ENCODE measurements at places on chromosomes 16 and 17.

DNA sequence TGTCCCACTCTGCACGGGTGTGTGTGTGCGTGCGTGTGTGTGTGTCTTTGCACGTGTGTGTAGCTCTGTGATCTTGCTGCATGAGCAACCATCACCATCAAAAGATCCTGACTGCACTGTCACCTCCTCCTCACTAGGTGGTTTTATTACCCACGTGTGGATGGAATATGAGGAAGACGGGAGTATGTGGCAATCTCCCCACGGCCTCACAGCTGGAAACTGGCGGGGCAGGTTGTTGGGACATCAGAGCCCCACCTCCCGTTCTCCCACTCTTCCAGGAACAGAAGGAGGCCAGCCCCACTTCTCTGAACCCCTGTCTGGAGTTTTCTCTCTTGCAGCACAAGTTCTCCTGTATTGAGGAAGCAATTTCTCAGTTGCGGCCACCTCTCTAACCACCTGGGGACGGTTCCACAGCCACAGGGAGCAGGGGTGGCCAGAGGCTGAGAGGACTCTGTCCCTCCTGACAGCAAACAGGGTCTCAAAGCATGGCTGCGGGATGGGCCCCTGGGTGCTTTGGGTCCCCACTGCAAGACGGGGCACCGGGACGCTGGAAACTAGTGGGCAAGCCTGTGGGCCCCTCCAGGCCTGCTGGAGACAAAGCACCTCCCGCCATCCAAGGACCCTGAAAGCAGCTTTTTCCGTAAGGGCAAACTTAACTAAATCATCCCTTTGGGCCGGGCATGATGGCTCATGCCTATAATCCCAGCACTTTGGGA is 27.9 kb upstream of the ATP2C2 start:
- no peak for DNase-seq

GRCh38 chr17:76585033-76585648 is 519 bp downstream of the ST6GALNAC2 start:
- peak; percentile 75 for DNase-seq

DNA sequence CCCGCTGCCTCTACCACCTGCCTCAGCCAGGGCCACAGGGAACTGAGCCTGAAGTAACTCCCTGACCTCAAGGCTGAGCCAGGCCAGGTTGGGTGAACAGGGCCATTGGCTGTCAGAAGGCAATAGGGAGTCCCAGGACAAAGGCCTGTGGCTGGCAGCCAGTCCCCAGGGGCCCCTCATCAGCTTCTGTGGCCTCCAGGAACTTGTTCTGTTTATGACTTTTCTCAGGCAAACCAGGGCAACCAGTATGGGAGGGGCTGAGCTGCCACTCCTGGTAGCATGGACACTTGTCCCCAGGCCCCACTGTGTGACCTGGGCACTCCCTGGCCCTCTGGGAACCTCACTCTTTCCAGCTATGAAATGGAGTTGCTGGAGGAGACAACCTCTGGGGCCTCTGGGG is 40.1 kb downstream of the CPNE2 start:
- no peak for DNase-seq

DNA sequence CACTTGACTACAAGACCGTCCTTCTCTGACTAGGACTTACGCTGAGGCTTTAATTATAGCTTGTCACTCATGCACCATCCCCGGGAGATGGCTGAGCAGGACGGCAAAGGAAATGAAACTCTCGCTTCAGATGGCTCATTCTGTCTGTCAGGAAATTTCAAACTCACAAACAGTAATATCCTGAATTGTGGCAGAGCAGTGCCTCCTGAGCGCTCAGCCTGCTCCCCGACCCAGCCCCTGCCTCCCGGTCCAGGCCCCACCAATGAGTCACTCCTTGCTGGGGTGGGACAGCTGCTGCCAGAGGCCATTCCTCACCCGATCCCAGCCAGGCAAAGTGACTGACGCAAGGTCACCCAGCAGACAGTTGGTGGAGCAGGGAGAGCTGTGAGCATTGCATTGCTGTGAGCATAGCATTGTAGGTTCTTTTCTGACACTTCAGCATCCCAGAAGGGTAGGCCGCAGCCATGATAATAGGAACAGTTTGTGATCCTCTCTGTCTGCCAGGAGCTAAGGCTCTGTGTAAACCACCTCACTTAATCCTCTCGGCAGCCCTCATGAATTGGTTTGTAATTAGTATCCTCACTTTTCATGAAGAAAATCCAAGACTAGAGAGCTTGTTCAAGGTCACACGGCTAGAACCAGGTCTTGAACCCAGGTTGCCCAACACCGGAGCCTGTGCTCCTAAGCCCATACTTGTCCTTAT is 20.9 kb downstream of the CCDC182 start:
- DNase-seq, result no peak

DNA sequence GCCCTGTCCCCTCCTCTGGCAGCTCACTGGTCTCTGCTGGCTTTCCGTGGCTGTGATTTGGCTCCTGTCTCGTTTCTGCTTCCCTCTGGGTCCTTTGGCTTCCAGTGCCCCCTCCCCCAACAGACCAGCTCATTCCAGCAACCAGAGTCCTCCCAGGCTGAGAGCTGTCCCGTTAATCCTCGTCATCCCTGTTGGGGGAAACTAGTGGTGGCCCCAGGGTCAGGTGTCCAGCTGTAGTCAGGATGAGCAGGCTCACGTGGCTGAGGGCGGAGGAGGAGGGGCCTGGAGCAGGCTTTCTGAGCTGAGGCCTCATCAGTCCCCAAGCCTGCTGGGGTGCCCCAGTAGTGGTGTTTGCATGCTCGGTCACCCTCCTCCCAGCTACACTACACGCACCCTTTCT is 10.7 kb upstream of the CBX4 start:
- DNase-seq, result peak; percentile 85

- DNase-seq, result peak; percentile 78
Observed at GRCh38 chr17:2366747-2367494, 29.6 kb downstream of the SGSM2 start.

- no peak for DNase-seq
Observed at GRCh38 chr16:885391-885790, 84.9 kb upstream of the GNG13 start.

- peak; percentile 73 for DNase-seq
Observed at GRCh38 chr17:45040459-45040858, 11.0 kb downstream of the DCAKD start.

DNA sequence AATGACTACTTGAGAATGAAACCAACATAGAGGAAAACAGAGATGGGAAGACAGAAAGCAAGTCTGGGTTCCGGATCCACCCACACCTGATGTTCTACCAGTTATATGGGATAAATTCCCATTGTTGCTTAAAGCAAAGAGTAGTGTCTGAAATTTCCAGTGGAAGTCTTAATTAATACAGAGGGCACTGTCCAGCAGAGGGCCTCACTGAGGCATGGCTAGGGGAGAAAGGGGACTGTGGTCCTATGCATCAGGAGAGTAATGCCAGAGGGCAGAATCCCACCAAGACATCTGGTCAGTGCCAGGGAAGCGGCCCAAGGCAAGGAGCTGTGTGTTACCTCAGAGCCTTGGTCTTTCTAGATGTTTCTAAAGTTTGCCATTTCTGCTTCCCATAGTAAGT is 7.5 kb upstream of the UMOD start:
- peak; percentile 52 for DNase-seq

DNA sequence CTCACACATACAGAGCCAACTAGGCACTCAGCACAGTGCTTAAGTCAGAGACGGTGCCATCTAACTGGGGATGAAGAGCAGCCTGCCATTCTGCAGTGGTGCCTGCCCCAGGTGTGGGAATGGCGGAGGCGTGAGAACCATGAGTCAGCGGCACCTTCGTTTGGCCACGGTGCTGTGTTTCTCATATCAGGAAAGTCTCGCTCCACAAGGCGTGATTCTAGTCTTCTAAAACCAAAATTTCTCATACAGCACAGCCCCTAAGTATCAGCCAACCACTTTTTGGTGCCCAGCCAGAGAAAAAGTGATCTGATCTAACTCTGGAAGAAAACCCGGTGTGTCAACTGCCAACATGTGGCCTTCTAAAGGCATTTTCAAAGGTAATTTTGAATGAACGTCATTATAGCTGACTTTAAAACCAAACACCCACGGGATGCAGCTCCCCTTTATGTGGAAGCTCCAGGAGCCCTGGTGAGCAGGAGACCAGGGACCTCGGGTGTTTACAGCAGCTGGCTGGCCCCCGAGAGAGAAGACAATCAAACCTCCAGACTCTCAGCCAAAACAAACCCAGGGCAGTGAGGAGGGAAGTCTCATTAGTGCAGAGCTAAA is 54.6 kb downstream of the ABCC12 start:
- no peak for DNase-seq

GRCh38 chr17:9226794-9227135 is 205.5 kb downstream of the NTN1 start:
- no peak for DNase-seq

DNA sequence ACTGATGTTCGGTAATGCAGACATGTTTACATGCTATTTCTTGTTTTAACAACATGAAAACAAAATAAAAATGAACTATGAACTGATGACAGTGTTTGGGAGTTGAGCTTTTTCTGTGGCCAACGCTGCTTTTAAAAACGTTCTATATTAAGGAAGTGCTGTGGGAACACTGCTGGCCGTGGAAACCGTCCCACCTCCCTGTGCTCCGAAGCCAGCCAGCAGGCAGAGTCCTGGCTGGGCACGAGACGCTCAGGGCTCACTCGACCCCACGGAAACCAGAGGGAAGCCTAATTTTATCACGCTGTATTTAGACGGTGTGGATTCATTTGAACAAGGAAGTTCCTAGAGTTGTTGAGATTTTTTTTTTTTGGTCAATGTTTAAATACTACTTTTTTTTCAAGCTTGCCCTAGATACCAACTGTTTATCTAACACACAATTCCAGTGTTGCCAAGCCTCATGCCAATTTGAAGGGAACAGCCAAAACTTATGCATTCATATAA is 25.8 kb downstream of the ADCY9 start:
- DNase-seq, result no peak

GRCh38 chr16:27482397-27483087 is 67.2 kb downstream of the GTF3C1 start:
- DNase-seq, result no peak

DNA sequence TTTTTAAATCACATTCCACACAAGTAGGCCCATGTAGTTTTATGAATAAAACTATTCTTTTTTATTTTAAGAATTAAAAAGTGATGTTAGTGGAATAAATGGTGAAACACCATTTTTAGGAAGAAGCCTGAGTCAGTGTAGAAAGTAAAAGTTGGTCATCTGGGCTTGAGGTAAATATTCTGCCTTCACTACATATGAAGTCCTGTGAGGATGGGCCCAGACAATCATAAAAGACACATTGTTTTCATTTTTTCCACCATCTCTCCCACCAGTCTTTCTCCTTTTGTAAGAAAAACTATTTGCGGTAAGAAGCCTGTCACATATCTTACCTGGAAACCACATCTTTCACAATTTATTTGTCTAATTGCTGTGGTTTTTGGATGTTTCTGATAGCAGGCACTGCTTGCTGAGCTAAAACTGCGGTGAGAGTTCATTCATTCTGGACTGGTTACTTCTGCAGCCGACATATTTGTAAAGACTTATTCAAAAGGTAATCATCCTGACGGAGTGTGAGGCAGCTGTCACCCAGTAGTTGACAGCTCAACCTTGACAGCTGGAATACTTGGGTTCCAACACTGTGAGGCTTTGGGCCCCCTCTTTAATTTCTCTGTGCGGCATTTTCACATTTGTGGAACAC is 10.6 kb upstream of the RFFL start:
- DNase-seq, result no peak

DNA sequence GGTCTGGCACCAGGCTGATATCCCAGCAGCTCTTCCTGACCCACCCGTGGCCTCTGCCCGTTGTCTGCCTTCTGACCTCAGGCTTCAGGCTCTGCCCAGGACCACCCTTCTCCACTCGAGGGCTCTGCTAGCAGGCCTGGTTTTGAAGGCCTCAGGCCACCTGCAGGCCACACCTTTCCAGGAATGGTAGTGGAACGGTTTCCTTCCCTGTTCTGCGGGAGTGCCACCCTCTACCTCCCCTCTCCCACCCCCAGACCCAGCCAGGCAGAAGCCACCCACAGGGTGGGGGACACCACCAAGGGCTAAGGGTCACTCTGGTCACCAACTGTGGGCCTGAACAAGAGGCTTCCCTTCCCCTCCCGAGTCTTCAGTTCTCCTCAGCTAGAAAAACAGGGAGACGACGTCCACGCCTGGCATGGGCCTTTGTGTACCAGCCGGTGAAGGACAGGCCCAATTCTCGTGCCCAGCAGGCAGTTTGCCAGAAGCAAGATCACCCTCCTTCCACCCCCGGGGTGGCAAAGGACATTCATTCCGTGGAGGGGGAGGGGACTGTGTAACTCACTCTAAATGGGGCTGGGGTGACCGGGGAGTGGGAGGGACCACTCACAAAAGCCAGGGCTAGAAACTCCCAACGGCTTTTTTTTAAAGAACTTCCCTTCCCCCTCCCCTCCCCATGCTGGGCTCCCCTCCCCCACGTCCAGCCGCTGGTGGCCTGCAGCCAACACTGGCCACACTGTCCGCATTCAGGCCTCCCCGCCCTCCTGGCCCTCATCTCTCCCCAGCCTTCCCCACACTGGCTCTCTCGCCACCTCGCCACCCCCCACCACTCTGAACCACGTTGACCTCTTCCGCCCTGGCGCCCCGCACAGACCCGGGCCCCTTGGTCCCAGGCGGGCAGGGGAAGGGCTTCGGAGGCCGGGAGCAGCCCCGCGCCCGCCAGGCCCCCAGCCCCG is 7.7 kb downstream of the CBX4 start:
- peak; percentile 87 for DNase-seq

DNA sequence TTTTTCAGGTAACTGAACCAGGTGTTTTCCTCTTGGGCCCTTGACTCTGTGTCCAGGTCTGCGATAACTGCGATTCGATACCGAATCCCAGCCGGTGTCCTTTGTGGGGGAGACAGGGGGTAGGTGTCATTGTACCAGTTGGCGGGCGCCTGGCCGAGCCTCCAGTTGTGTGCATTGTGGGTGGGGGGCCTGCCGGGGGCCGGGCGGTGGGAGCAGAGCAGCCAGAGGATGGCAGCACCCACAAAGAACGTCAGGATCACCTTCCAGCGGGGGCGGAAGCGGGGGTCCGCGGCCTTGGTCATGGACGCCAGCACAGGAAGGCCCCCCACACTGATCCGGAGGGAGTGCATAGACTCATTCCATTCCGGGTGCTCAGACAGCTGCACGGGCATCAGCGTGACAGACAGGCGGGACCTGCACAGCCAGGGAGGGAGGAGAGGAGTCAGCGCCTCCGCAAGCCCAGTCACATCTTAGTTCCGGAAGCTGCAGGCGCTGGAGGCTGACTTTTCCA is 12.3 kb downstream of the CANT1 start:
- no peak for DNase-seq

- no peak for DNase-seq
Observed at GRCh38 chr17:82608816-82609215, 39.4 kb downstream of the WDR45B start.

DNA sequence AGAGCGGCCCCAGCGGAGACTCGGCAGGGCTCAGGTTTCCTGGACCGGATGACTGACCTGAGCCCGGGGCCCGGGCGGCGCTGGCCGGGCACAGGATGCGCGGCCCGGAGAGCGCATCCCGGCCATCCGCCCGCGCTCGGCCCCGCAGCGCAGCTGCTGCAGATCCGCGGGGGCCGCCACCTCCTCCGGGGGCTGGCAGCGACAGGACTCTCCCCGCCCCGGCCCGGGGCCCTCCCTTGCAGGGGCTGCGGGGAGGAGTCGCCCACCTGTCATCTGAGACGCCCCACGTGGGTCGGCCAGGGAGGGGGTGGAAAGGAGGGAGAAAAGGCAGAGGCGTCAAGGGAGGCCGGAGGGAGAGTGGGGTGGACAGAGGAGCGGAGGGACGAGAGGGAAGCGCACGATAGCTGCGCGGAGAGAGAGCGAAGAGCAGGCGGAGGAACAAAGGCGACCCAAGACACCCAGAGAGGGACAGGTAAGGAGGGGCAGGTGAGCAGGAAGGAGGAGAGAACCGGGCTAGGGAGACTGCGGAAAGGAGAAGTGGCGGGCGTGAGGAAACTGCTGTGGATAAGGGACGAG is 471 bp upstream of the PRKAR1A start:
- peak; percentile 92 for DNase-seq

GRCh38 chr16:56252835-56253234 is 61.5 kb downstream of the GNAO1 start:
- DNase-seq, result no peak
